ENCODE measurements at places on chromosomes 4 and X.

GRCh38 chrX:35104626-35105025 lies 162.0 kb downstream of the FAM47B start:
- DNase-seq: no peak

DNA sequence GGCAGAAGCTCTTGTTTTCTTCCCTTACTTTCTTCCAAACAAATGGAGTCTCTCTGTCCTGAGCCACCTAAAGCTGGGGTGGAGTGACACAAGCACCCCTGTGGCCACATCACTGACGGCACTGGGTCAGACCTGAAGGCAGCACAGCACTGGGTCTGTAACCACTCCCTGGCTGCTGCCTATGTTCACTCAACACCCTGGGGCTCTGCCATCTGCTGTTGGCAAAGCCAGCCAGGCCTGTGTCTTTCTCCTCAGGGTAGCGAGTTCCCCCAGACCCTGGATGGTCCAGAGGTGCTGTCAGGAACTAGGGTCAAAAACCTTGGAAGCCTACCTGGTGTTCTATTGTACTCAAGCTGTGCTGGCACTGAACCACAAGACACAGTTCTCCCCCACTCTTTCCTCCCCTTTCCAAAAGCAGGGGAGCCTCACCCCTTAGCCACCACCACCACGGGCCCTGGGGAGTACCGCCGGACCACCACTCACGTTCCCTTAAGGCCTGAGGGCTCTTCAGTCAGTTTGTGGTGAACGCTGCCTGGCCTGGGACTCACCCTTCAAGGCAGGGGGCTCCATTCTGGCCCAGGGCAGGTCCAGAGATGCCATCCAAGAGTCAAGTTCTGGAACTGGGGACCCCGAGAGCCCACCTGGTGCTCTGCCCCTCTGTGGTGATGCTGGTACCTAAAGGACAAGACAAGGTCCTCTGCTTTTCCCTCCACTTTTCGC lies 31.5 kb downstream of the TMEM271 start:
- no peak for DNase-seq

DNA sequence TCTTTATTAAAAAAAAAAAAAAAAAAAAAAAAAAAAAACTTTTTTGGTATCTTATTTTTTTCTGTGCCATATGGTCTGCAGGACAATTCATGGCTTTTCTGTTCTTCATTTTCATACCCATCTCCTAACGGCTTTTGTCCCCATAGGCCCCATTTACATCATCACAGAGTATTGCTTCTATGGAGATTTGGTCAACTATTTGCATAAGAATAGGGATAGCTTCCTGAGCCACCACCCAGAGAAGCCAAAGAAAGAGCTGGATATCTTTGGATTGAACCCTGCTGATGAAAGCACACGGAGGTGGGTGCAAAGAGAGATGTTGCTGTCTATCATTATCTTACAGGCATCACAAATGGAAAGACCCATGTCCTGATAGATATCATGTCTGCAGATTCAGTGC lies 49.1 kb downstream of the PDGFRA start:
- DNase-seq: no peak

DNA sequence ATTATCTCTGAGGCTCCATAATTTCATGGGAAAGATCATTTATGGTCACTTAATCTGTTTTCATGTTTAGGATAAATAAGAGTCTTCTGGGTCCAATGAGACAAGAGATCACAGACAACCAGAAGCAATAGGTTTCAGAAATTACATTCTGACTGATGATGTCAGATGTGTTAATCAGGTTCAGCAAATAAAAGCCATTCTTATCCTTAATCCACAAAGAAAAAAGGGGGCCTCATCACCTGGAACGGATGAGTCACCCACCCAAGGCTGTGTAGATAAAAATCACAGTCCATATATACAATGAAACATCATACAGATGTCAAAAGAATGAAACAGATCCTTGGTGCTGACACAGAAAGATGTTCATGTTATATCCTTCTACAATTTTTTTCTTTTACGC lies 36.6 kb downstream of the SYTL4 start:
- no peak for DNase-seq

- no peak for DNase-seq
These were observed 200.2 kb upstream of the UGT8 start for GRCh38 chr4:114398410-114398809.

DNA sequence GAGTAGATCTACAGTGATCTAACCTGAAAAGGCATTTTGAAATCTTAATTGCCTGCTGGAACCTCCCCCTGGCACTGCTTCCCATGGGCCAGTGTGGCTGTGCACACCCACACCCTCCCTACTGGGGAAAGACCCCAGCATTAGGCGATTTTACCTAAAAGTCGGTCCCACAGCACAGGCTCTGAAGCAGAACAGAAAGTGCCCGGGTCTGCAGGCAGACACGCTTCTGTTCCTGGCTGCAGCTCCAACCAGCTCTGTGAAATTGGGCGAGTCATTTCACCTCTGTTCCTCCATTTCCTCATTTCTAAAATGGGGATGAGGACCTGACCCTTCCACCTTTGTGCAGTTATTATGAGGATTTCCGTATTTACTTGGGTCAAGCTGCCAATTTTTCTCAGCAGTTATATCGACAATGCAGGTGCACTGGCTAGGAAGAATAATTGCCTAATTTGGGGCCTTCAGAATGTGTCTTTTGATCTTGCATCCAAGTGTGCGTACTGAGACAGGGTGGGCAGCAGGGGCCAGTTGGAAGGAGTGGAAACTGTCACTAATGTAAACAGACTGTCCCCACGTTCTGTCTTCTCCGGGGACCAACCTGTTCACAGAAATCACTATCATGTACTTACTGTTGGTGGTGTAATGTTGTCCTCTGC lies 7.1 kb downstream of the KLF3 start:
- DNase-seq: no peak

DNA sequence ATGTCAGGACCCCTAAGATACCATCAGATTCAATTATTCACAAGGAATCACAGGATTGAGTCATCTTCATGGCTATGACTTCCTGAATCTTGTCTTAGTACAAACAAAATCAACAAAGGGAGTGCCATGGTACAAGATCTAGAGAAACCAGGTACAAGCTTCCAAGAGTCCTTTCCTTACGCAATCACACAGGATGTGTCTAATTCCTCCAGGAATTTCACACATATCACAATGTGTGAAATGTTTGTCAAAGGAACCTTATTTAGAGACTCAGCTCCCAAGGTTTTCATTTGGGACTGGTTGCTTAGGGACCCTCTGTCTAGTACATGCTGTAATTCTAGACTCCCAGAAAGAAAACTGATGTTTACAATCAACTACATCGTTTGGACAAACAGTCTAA lies 83.0 kb downstream of the MAB21L2 start:
- DNase-seq: no peak

DNA sequence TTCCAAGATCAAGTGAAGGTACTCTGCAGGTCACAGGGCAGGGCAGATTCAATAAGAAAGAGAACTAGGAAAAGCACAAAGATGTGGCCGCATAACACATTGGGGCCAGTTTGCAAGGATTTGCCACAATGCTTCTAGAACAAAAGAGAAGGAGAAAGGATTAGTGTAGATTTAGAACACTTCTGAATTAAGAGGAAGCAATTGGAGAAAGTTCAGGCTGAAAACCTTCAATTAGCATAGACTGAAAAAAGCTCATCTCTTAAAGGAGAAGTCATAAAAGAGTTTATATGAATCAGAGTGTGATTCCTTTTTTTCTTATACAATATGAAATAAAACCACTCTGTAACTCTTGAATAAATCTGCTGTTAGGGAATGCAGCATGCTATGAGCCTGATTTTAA lies 215.6 kb upstream of the FAT1 start:
- DNase-seq: no peak

DNA sequence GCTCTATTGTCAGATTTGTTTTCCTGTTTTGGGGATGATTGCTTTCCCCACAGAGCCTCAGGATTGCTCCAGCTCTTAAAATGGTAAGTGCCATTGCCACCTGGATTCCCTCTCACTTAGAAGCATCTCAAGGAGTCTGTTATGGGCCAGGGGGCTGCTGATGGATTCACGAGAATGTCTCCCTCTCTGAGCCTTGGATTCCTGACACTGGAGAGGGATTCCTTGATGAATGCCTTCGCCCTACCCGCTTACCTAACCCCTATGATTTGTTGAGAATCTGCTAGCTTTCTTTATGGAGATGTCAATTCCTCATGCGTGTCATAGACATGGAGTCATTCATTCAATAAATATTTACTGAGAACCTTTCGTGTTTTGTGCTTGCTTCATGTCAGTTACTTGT lies 36.9 kb upstream of the TENM3 start:
- no peak for DNase-seq

GRCh38 chrX:154775419-154776349 lies 13.0 kb downstream of the DKC1 start:
- DNase-seq: no peak

GRCh38 chrX:98299785-98300184 lies 1416.1 kb downstream of the RPA4 start:
- no peak for DNase-seq

- DNase-seq: no peak
These were observed 634 bp upstream of the PLXNB3 start for GRCh38 chrX:153763298-153763932.

DNA sequence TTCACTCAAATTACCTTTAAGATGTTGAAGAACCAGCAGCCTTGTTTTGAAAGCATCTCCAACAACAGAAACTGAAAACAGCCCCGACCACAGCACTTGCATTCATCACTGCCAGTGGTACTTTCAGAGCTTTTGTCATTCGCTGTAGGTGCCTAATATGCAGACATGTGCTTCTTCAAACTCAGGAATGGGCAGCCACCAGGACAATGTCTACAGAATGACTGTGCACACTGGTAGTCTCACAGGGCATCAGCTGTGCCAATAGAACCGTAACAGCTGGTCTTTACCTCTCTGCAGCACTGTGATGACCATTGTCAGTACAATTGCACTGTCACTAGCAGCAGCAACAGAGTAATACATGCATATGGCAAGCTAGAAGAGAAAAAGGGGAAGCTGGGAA lies 1149.7 kb downstream of the STPG2 start:
- DNase-seq: no peak

DNA sequence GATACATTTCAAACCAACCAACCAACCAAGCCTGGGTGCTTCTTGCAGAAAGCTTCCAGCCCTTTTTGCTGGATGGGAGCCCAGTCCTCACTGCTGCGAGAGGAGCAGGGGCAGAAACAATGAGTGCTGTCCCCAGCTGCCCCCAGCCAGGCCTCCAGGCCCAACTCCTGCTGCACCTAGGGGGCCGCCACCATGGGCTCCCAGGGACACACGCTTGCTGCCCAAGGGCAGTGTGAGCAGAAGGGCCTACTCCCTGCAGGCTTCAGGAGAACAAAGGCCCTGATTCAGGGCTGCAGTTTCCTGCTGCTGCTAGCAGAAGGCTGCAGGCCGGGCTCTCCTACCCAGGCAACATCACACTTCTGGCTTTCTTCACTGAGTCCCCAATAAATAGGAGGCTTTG lies 37.7 kb upstream of the ENPP6 start:
- peak; percentile 71 for DNase-seq

GRCh38 chr4:183721207-183722081 lies 62.4 kb downstream of the TRAPPC11 start:
- no peak for DNase-seq

DNA sequence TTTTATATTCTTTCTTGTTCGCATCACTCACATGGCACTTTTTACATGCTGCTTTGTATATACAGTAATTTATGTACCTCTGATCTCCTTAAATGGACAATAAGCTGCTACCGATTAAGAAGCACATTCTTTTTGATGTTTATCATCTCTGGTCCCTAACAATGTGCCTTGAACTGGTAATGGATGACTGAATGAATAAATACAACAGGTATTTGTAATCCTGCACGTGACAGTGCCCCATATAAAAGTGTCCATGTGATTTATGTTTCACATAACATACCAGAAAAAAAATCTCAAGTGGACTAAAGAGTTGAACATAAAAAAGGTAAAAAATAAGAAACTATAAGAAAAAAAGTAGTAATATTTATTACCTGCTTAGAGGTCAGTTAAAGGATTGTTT lies 7.7 kb upstream of the SLAIN2 start:
- DNase-seq: no peak

DNA sequence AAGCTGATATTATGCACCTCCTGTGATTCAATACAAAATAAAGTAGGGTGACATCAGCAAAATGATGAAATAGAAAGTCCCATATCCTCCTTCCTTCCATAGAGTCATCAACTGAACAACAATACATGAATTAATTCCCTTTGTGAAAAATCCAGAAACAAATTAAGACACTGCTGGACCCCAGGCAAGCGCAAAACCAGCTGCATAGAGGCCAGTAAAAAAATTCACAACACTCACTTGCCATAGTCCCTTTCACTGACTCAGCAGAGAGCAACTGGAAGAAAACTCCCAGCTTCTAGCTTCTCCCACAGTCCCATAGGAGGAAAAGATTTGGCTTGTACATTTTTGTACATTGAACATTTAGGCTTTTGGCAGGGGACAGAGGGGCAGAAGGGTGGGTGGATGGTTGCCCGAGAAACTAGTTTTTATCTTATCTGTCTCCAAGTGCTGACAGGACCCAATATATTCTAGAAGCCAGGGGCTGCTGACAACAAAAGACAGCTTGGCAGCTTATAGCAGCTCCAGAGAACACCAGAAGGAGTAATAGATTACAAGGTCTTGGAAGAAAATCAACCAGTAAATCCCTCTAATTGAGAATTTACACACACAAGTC lies 124.6 kb downstream of the NDST3 start:
- no peak for DNase-seq

DNA sequence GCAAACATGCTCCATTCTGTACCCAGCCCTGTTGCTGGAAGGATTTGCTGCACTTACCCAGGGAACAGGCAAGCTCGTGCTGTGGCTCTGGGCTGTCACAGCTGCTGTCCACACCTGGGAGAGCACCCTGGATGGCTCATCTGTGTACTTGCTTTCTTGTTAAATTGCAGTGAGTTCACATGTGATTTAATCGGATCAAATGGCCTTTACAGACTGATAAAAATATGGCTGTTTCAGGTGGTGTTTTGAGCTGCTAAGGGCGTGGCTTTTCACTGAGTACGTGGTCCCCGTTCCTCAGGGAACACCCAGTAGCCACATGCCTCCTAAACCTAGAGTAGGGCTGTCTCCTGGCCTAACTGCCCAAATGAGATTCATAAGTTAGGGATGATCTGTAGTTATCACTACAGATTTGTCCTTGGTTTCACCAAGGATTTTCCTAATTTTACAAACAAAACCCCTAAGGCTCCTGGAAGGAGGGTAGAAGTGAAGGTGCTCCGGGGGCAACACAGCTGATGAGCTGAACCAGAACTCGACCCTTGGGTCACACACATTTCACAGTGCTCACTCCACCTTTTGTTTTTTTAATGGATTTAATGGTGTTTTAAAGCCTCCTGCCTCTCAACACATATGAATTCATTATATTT lies 13.7 kb downstream of the KLKB1 start:
- no peak for DNase-seq

- DNase-seq: no peak
These were observed 18.7 kb upstream of the FMR1NB start for GRCh38 chrX:147962476-147962875.

DNA sequence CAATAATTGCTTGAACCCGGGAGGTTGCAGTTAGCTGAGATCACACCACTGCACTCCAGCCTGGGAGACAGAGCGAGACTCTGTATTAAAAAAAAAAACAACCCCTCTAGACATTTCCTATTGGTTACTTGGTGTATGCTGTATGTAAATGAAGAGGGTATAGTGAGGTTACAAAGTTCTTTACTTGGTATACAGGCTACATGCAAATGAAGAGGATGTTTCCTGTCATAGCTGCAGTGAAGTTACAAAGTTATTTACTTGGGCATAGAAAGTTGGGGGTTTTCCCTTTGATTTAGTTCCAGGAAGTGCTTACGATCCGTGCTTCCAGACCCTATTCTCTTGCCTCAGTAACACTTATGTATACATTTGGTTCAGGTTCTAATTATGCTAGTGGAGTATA lies 38.4 kb upstream of the CLNK start:
- no peak for DNase-seq

All from midbrain (tissue), 1 donor.